DMS 273 treated with DMSO at 0.1 percent for 48 hours (cell line): ENCODE measurements at places on chromosomes 3 and 15.
A peak's percentile ranks its signal among the peaks of the same experiment; 100 is the strongest.

GRCh38 chr3:160401291-160402095, 2.0 kb downstream of the SMC4 start:
- DNase-seq, result peak; percentile 36

DNA sequence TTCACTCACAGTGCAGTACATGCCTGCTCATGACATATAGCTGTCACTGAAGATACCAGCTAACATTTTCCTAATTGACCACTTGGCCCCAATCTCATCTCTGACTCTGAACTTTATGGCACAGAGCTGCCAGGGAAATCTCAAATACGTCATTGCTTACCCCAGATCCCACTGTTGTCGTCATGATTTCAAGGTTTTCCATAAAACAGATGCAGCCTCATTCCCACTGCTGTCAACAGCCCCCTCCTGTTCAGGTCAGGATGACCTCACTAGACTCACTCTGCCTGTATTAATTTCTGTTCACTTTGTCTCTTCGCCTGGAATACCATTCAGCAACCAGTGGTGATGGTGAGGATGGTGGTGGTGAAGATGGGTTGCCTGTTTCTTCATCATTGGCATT, 262.6 kb upstream of the TPM1 start:
- DNase-seq, result no peak

DNA sequence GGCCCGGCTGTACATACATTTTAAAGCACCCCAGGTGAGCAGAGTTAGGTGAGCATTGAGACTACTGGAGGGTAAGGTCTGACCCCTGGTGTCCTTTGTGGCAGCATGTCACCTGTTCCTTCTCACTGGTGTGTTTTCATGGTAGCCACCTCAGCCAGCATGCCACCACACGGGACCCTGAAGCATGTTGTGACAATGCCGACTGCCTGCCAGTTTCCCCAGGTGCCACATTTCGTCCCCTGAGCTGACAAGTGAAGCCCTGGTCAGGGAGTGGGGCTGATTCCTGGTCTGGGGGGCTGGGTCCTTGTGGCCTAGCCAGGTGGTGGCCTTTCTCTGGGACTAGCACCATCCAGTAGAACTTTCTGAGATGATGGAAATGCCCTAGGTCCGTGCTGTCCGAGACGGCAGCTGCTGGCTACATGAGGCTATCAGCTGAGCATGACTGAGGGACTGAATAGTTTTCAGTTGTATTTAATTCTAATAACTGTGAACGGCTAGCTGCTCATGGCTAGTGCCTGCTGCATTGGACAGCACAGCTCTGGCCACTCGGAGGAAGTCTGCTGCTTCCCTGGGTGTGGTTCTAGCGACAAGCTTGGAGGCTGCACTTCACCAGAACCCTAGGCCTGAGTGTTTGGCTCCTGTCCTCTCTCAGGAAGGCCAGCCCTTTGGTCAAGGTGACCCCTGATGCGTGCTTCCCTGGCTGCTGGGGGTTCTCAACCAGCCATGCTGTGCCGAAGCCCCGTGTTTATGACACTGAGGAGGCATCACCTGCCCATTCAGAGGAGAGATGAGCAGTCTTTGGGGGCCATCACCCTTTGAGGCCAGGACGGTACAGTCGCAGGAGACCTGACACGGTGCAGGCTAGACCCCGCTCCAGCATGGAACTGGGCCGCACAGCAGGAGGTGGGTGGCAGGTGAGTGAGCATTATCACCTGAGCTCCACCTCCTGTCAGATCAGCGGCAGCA, 3.9 kb downstream of the C3orf22 start:
- DNase-seq, result no peak

- peak; percentile 34 for DNase-seq
These were observed 82.2 kb upstream of the CTDSPL start for GRCh38 chr3:37779289-37780152.

GRCh38 chr15:67899596-67900283, 59.9 kb upstream of the RNU6-1 start:
- DNase-seq, result no peak

GRCh38 chr15:52336529-52336928, 40.9 kb upstream of the MYO5C start:
- no peak for DNase-seq

- DNase-seq, result no peak
These were observed 983.8 kb downstream of the SI start for GRCh38 chr3:164094546-164094945.

DNA sequence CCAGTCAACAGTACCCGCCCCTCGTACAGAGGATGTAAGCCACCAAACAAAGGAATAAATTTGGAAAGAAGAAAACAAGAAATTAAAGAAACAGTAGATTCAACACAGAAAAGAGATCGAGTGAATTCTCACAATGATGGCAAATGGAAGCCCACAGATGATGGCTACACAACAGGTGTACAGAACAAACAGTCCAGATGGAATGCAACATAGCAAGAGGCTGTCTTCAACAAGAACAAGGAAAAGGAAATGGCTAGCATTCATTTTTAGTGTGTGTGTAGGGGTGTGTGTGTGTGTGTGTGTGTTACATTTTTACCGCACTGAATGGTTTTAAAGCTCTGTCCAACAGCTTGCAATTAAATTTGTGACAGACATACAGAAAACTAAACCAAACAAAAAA, 12.9 kb downstream of the NEDD4 start:
- DNase-seq, result no peak

GRCh38 chr3:81462921-81463320, 298.5 kb downstream of the GBE1 start:
- no peak for DNase-seq

DNA sequence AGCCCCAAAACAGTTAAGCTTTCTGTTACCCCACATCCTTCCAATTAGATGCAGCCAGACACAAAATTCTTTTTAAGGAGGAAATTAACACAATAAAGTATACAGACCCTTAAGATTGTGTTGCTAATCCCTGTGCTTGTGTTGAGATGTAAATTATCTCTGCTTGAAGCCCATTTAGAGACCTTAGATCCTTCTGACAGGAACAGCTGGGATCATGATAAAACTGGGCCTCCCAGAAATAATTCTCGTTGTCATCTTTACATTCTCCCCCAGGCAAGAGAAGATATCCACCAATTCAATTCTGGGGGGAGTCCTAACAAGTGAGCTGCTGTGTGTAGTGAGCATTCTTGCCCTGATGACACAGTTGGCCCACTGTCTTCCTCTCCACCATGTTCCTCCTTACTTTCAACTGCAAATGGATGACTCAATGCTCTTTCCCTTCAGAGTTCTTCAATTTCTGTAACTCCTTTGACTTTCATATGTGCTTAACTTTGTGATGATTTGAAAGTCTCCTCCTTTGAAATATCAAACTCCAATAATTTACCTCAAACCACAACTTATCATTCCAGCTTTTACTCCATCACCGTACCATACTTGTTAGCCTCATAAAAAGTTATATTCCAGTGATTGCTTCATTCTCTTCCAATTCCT, 186.6 kb downstream of the RAP2B start:
- DNase-seq, result no peak

DNA sequence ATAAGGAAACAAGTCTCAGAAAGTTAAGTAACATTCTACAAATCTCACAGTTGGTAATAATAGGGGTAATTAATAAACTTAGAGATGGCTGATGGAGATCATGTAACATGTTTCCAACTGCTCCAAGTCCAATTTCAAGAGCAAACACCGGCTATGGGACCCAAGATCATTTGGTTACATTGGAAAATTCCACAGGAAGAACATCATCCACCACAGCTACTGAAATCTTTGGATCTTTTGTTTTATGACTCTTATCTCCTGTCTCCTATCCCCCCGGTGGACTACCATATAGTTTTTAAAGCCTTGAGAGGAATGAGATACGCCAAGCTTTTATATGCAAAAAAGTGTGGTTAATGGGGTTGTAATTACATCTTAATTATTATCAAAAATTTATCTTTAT, 216.1 kb downstream of the WNT5A start:
- no peak for DNase-seq

DNA sequence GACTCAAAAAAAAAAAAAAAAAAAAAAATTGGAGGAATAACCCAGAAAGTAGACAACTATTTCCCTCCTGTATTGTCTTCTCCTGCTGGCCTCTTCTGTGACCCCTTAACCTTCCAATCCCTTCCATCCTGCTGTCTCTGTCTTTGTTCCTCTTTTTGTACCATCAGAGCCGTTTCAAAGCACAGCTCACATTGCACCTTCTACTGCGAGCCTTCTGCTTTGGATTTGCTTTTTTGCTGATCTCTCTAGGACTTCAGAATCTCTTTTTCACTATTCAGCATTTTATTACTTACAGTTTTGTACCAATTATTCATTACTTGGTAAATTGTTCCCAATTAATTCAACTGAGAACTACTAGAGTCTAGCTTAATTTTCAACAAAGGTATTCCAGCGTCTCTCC, 284.0 kb upstream of the TBL1XR1 start:
- no peak for DNase-seq

DNA sequence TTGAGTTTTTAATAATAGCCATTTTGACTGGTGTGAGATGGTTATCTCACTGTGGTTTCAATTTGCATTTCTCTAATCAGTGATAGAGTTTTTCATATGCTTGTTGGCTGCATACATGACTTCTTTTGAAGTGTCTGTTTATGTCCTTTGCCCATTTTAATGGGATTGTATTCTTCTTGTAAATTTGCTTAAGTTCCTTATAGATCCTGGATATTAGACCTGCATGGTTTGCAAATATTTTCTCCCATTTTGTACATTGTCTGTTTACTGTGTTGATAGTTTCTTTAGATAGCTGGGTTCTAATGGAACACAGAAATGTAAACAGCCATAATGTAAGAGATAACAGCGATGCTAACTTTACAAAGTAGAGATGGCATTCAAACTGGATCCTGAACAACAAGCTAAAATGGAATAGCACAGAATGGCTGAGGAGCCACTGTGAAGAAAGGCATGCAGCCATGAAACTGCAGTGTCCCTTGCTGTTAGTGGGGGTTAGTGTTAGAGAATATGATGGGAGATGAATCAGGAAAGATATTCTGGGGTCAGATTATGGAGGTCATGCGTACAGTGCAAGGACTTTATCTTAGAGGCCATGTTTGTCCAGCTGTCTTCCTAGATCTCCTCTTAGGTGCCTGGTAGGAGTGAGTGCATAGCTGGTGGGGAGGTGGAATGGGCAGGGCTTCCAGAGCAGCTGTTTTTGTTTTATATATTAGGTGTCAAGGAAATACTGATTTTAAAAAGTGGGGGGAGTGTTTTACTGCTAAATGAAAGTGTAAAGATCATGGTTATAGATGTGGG, 48.1 kb downstream of the BBS4 start:
- DNase-seq, result no peak

DNA sequence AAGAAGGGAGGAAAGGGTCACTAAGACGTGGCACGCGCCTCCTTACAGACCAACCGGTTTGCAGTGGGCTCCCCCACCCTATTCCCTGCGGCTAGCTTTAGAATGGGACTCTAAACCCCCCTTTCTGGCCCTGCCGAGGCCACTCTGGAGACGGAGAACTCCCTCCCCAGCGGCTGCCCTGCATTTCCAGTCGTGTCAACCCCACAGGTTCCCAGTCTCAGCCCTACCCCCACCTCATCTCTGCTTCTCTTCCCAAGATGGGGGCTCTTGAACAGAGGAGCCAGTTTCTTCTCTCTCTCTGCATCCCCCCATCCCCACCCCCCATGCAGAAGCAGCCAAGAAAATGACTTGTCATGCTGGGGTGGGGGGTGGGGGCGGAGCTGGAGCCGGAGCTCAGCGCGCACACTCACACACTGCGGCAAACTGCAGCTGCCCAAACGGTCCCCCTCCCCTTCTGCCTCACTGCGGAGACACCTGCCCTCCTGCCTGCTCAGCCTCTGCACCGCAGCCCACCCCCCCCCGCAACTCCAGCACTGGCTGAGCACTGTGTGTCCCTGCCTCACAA, 871 bp downstream of the MAP1A start:
- no peak for DNase-seq

DNA sequence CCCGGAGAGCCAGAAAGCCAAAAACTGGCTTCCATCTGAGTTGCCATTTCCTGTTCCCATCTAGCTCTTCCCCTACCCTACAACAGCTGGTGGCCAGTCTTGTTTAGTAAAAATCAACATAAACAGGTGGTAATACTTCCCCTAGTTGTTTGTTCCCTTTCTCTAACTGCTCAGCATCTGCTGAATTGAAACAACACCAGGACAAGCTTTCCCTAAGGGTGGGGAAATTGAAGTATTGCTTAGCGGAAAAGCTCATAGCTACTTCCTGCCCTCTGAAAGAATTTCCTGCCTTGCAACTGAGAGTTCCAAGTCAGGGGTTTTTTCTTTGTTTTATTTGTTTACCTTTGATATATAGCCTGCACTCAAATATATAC, 66.8 kb downstream of the HMG20A start:
- DNase-seq, result peak; percentile 22

- DNase-seq, result no peak
These were observed 19.5 kb upstream of the COMMD2 start for GRCh38 chr3:149771652-149772271.

DNA sequence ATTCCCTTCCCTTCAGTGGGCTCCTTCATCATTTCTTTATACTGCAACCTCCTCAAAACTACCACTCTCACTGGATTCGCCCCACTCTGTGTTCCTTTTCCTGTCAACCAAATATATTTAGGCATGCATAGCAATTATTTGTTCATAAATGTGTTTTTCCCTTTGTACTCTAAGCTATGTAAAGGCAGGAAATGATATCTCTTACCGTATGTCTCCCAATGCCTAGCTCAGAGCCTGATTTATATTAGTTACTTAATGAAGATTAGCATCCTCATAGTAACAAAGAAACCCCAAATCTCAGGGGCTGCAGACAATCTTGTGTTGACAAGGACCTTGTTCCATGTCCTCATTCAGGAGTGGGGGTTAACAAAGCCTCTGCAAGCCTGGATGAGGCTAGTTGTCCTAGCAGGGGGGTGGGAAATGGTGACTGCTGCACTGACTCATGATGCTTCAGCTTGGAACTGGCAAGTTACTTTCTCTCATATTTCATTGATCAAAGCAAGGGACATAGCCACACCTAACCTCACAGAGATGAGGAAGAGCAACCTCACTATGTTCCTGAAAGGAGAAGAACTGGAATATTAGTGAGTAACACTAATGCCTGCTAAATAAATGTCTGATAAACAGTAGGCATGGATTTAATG, 15.2 kb downstream of the PHLDB2 start:
- DNase-seq, result no peak

DNA sequence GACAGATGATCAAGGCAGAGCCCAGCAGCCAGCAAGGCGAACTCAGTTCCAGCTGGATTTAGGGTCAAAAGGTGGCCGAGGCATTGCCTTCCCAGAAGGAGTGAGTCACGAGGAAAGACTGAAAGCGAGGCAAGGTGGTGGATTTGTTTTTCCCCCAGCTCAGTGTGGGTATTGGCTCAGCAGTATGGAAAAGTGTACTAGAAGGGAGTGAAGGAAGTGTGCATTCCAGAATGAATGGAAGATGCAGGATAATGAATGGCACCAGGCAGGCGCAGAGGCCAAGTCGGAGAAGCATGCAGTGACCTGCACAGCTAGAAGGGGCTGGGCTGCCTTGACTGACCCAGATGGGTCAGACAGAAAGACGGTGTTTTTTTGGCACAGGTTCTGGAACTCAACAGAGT, 46.3 kb downstream of the FOXP1 start:
- no peak for DNase-seq

- no peak for DNase-seq
These were observed 64.6 kb downstream of the TLE3 start for GRCh38 chr15:70033109-70033508.

DNA sequence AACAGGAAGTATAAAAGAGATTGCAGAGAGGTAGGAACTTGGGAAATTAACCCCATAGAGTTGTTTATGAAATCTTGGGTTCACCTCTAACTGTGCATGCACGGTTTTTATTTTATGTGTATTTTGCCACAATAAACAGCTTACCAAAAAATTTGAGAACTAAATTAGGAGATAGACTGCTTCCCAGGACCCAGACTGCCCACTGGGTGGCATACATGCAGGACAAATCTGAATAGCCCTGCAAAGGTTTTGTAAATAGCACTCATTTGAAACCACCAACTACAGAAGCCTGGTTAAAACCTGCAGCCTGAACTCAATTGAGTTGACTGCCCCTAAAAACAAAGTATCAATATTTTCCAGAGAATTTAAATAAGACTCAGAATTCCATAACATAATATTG, 96.4 kb upstream of the SLCO2A1 start:
- no peak for DNase-seq
